ENCODE measurements at places on chromosomes 4 and X.

DNA sequence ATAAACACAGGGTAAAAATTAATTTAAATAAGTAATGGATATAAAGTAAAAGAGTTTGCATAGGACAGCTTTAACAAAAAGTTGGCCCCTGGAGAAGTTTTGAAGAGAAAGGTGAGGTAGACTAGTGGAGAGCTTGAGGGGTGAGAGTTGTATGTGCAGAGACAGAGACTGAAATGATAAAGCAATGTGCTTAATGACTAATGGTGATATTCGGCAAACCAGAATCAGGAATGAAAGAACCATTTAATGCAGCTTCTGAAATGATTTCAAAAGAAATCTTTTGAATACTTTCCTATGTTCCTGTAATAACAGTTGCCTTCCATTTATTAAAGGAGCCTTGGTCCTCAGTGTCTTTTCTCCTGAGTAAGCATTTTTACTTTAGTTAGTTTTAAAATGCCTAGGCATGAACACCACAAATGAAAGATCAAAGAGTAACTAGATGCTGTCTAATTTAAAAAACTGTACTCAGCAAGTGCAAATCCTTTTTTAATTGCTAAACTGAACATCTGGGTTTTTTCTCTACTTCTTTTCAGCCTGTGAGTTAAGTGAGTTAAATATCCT, 28.5 kb downstream of the CAMK2D start:
- no peak for DNase-seq

GRCh38 chr4:173761938-173762337, 231.9 kb upstream of the HAND2 start:
- DNase-seq, result no peak

DNA sequence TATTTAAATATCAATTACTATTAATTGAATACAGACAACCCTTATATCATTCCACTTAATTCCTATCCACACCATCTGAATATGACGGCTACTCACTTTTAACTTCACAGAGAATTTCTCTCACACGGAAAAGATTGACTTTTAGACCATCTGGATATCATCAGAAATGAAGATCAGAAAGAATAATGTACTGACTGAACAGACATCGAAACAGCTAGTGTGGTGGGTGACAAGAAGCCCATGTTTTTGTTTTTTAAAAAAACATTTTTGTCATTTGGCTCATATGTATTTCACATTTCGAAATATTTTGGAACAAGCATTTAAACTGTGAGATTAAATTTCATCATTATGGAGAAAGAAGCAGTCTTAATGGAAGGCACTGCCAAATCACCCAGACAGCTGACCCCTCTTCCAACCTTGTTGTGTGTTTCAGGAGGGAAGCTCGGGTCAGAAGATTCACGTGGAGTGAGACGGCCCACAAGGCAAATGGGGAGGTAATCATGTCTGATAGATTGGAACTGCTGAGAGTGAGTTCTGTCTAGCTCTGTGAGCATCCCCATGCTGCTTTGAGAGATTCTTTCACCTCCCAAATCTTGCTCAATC, 204.2 kb upstream of the RASGEF1B start:
- no peak for DNase-seq

GRCh38 chrX:2635342-2635741, 55.8 kb upstream of the CD99 start:
- no peak for DNase-seq

GRCh38 chr4:185033950-185034349, 15.7 kb downstream of the HELT start:
- no peak for DNase-seq

GRCh38 chr4:76752861-76753501, 145.0 kb downstream of the SOWAHB start:
- DNase-seq, result no peak

All from stimulated activated naive CD8-positive, alpha-beta T cell treated with anti-CD3 and anti-CD28 coated beads, Interleukin-15, Interleukin-2, amounts not matched to agents 100 U/mL and 50 U/mL, for 24 hours (primary cell).